Activated CD4-positive, alpha-beta T cell treated with anti-CD3 and anti-CD28 coated beads, Interleukin-2, amount 10 ng/mL, durations not matched to agents 7 days and 5 days (primary cell): ENCODE measurements at places on chromosomes 16 and 17. TPM values are rescaled to one million over a fixed set of nuclear protein-coding genes. Genes with fewer than 3 reads are reported as not detected.

- no peak for DNase-seq
These were observed 12.6 kb upstream of the FOXJ1 start for GRCh38 chr17:76153640-76154039.

- no peak for DNase-seq
These were observed 46.2 kb downstream of the MYH3 start for GRCh38 chr17:10610884-10611283.

DNA sequence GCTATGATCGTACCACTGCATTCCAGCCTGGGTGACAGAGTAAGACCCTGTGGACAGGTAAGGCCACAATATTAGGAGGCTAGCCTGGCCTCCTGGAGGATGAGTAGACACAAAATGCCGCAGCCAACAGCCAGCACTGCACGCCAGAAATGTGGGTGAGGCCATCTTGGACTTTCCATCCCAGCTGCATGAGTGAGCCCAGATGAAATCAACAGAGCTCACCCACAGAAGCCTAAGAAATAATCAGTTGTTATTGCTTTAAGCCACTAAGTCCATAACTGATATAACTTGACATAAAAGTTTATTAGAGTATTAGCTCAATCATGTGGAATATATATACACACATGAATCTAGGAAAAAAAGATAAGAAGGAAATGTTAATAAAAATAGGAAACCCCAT lies 101.7 kb downstream of the CDYL2 start:
- DNase-seq = no peak

The ZNF768 gene
- total RNA-seq = 1.9 TPM

GRCh38 chr17:63035271-63035670 lies 69.2 kb downstream of the TANC2 start:
- DNase-seq = no peak

The ARHGAP44 gene
- 0.37 TPM for total RNA-seq

DNA sequence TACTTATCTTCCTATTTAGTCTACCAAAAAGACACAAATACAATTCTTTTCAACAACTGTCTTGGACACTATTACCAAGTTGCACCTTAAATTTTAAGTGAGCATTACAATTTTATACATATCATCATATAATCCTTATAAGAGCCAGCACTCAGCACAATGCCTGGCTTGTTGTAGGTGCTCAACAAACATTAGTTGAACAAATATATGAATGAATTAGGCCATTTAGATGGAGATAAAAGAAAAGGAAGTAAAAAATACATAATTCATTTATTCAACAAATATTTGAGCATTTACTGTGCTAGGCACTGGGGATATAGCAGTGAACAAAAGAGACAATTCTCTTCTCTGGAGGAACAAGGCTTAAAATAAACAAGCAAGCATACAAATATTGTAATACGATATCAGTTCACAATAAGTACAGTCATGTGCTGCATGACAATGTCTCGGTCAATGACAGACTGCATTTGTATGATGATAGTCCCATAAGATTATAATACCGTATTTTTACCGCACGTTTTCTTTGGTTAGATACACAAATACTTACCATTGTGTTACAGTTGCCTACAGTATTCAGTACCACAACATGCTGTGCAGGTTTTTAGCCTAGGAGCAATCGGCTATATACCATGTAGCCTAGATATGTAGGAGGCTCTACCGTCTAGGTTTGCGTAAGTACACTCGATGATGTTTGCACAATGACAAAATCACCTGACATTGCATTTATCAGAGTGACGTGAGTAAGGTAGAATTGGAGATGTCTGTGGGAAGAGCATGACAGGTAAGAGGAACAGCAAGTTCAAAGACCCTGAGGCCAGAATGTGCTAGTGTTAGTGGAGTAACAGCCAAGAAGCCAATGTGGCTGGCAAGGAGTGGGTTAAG lies 86.4 kb upstream of the HS3ST2 start:
- DNase-seq = no peak

The CCDC40 gene
- not detected for total RNA-seq

The QPRT gene
- 3.9 TPM for total RNA-seq

The KRT20 gene
- not detected for total RNA-seq

- DNase-seq = no peak
These were observed 461.3 kb downstream of the PMP22 start for GRCh38 chr17:14803826-14804225.

The SLC35G6 gene
- total RNA-seq = not detected

- no peak for DNase-seq
These were observed 263.7 kb upstream of the RPL38 start for GRCh38 chr17:73939806-73940205.

DNA sequence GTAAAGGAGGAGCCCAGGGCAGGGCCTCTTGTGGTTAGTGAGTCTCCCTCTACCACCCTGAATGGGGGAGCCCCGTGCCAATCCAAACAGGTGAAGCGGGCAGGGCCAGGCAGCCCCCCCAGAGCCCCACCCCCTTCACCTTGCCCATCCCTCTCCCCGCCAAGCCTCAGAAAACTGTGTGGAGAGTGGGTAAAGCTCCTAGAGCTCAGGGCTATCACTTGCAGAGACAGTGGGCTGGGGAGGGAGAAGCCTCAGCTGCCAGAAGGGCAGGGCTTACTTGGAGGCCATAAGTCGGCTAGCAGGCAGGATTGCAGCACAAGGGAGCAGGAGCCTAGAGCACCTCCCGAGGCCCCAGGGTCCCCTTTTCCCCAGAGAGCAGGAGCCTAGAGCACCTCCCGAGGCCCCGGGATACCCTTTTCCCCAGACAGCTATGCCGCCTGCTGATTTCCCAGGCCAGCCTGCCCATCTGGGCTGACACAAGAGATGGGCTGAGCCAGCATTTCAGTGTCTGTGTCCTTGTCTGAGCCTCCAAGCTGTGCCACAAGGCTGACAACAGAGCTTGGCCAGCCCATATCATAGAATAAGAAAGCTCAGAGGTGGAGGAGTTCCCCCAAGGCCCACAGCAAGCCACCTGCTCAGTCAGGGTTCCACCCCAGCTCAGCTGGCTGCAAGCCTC lies 6.7 kb upstream of the KRT14 start:
- DNase-seq = no peak

GRCh38 chr17:77929871-77930436 lies 28.5 kb upstream of the TNRC6C start:
- no peak for DNase-seq

The C16orf89 gene
- not detected for total RNA-seq

DNA sequence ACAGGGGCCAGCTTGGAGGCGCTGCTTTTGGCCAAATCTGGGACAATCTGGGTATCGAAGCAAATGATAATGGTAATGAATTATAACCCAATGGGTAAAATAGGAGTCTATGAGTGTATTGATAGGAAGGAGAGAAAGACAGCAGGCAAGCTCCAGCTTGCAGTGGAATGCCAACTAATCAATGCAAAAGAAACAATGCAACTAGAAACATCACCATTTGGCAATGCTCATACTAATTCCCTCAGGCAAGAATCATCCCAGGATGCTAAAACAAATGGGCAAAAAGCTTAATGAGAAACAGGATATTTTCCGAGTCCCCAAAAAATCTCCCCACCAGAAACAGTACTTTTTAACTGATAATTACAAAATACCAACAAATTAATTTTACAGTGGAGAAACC lies 64.7 kb downstream of the ADCY9 start:
- no peak for DNase-seq

- DNase-seq = peak; percentile 59
These were observed 3.4 kb downstream of the SGCA start for GRCh38 chr17:50169121-50169764.

- DNase-seq = no peak
These were observed 11.7 kb upstream of the SEC14L1 start for GRCh38 chr17:77128896-77129567.

DNA sequence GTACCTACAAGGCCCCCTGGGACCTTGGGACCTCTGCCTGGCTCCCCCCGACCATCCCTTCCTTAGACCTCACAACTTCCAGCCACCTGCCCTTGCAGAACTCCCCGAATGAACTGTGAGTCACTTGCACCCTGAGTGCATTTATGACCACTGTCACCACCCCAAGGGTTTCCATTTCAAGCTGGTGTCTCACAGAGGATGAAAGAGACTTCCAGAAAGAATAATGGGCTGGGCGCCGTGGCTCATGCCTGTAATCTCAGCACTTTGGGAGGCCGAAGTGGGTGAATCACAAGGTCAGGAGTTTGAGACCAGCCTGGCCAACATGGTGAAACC lies 124.5 kb upstream of the CIBAR2 start:
- DNase-seq = no peak

DNA sequence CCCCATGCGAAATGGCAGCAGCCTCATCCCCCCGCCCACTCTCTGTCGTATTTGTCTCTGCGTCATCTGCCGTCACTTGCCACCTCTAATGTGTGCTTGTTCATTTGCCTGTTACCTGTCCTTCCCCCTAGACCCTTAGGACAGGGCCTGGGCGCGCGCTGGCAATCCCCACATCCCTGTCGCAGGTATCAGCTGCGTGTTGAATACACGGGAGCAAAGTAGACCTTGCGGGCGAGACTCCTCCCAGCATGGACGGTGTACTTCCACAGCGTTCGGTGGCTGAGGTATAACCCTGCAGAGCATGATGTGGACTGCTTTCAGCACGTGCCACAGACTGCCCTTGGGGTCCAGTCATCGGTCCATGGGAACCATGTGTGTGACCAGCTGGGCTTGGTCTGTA lies 170.1 kb upstream of the CHMP6 start:
- no peak for DNase-seq

- DNase-seq = no peak
These were observed 646 bp downstream of the MYH11 start for GRCh38 chr16:15856182-15856581.
